ENCODE measurements at places on chromosomes 7 and 10.

DNA sequence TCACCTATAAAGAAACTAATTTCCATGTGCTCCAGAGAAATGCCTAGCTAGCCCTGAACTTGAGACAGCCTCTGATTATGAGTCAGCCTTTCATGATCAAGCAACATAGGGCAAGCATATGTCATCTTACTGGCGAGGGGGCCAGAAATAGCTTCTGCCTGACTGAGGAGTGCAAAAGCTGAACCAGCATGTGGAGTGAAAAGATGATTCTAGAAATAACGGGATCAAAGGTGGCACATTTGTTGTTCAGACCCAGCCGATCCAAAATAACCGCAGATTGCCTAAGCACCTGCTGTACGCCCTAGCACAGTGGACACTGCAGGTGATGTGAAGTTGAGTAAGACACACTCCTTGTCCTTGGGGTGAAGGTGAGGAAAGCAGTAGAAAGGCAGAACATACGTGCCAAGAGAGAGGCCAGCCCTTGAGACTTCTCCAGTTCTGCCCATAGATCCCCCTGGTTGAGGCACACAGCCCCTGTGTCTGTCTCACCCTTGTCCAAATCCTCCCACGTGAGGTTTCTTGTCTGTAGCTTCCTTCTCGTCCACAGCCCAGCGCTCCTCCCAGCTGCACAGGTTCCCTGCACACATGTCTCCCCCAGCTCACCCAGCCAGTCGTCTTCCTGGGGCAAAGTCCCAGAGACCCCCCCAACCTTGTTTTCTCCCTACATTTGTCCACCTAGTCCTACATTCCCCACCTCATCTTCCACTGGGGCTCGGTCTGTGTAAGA lies 2.8 kb upstream of the BCL7B start:
- no peak for DNase-seq

GRCh38 chr10:17819836-17820235 lies 10.7 kb downstream of the MRC1 start:
- no peak for DNase-seq

GRCh38 chr10:132145002-132145401 lies 41.7 kb upstream of the DPYSL4 start:
- DNase-seq = no peak

- DNase-seq = no peak
These were observed 603 bp upstream of the TWIST1 start for GRCh38 chr7:19117870-19118608.

DNA sequence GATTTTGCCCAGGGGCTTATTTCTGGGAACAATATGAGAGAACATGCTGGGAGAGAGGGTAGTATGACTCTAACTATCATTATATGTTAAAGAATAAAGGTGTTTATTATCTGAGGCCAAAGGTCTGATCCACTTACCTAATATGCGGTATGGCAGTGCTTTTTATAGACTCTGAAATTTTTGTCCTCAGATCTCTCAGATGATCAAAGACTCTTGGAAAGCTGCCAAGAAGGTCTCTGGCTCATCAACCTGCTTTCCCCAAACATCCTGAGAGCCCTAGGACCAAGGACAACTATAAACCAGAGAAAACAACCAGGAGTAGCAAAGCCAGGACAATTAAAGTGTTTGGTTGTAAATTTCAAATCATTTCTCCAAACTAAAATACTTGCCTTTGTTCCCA lies 255.7 kb upstream of the LRRN3 start:
- no peak for DNase-seq

All from activated T-helper 1 cell treated with Interleukin-2 at 50 U/mL for 16 hours (primary cell).